ENCODE measurements at places on chromosomes 7 and 10.
A peak's percentile ranks its signal among the peaks of the same experiment; 100 is the strongest.

- no peak for DNase-seq
Observed at GRCh38 chr7:23230641-23231101, 15.9 kb upstream of the GPNMB start.

DNA sequence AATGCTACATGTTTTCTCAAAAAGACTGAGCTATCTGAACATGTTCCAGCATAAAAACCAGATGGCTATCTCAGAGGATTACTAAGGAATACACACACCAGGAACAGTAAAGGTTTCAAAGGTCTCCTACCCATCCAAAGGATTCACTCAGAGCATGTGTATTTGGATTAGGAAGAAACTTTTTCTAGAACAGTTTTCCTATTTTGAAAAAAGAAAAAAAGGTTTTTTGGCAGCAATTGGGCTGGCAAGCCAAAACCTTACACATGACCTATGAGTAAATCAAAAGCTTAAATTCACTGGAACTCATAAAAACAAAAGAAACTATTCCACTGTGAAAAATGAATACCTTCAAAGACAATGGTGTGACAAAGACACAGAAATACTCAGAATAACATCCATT lies 9.6 kb downstream of the TPK1 start:
- no peak for DNase-seq

DNA sequence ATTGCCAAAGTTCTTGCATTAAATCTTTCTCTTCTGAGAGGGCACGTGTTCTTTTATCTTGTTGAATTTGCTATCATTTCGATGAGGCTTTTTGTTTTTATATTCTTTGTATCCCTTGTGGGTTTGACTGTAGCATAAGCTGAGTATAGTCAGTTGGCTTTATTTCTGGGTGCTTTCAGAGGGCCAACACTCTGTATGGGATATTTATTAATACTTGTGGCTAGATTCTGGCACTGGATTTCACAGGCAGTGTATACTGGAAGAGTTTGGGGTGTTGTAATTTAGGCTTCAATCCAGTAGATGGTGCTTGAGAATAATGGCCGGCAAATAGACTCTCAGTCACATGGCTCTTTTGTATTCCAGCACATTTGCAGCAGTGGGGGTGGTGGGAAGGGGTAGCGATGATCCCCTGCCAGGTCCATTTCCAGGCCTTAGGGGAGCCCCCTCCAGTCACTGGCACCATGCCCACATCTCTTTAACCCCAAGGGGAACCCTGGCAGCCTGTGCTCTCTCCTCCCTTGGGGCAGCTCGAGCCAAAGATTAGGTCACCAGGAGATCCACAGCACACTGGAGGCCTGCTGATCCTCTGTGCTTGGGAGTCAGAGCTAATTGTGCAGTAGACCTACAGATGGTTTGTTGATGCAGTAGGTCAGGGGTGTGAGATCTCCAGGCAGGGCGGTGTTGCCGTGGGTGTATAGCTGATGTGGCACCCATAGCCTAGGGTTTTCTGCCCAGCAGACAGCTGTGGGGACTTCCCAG lies 81.8 kb downstream of the PTPN20 start:
- DNase-seq: peak; percentile 26

- no peak for DNase-seq
Observed at GRCh38 chr7:11848251-11848650, 16.3 kb upstream of the THSD7A start.

GRCh38 chr10:123229927-123230630 lies 75.9 kb downstream of the BUB3 start:
- DNase-seq: no peak

DNA sequence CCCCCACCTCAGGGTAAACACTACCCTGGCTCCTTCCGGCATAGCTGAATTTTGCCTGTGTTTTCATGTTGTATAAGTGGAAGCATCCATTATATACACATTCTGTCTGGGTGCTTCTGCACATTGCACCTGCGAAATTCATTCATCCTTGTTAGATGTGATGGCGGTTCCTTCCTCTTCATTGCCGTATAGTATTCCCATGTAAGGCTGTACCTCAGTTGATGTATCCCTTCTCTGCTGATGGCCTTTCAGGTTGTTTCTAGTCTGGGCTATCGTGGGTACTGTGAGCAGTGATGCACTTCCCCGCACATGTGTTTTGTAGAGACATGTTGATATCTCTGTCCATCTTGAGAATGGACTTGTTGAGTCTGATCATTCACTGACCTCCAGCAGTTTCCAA lies 28.9 kb downstream of the ELFN1 start:
- DNase-seq: no peak

DNA sequence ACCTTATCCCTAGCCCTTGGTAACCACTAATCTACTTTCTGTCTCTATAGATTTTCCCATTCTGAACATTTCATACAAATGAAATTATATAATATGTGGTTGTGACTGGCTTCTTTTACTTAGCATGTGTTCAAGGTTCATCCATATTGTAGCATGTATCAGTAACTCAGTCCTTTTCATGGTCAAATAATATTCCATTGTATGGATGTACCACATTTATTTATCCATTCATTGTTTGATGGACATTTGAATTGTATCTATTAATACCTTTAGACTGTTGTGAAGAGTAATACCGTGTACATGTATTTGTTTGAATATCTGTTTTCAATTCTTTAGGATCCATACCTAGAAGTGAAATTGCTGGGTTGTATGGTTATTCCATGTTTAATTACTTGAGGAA lies 210.2 kb downstream of the BMPER start:
- no peak for DNase-seq

GRCh38 chr10:79562135-79562756 lies 2.0 kb upstream of the SFTPA2 start:
- DNase-seq: peak; percentile 40

DNA sequence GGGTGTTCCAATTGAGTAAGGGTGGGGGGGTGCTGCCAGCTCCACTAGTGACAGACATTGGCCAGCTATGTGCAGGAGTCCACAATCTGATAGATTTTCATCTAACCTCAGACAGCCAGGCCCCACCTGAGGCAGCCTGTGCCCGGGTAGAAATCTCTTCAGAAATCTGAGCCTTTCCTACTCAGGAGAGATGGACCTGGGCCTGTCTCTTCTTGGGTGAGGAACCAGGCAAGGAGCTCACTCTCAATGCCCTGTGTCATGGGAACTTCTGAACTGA lies 86.9 kb downstream of the UBE2H start:
- no peak for DNase-seq

DNA sequence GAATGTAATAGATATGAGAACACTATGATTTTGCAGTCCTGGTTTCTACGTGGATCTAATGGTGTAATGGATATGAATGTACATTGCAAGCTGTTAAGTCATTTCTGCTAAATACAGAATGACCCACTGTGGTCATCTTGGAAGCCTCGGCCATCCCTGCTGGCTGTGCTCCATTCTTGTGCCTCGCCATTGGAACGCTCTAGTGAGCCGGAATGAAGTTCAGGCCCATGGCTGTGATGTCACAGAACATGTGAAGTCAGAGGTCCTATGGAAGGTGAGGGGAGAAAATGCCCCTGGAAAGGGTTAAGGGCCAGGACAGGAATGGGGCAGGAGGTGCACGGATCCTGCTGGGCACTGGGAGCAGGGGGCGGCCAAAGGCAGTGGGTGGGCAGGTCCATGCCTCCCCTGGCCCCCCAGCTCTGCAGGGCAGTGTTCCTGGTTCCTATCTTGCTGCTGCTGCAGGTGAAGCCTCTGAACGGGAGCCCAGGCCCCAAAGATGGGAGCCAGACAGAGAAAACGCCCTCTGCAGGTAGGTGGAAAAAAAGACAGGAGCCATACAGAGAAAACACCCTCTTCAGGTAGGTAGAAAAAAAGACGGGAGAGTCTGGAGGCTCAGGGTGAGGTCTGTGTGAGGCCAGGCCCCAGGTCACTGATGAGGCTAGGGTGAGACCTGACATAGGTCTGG lies at the start of gene LLCFC1:
Gene LLCFC1 (plus strand): TSS at position 259 of the 685 bp plus-strand sequence. CDS start 138 bp downstream, at position 397.
- peak; percentile 45 for DNase-seq

- DNase-seq: no peak
Observed at GRCh38 chr7:155311826-155312537, 14.3 kb downstream of the INSIG1 start.

DNA sequence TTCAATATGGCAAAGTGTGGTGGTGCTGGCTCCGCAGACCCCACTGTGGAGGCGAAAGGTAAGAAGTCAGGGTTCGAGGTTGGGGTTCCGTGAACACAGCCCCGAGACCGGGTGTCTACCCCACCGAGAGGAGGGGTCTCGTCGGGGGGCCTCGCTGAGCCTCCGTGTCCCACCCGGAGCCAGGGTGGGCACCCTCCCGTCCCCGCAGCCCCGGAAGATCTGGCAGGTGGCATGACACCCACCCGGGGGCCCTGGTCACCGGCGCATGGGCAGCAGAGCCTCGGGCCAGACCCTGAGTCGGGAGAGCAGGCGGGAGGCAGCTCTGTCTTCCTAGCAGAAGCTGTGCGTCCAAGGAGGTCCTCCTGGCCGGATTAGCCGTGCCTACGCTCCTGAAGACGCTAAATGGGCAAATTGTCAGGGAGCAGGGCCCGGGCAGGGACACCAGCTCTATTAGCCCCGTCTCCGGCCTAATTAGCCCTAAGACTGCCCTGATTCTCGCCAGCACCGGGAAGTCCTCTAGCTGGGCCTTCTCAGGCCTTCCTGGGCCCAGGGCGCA lies 56.4 kb downstream of the UNCX start:
- DNase-seq: no peak

DNA sequence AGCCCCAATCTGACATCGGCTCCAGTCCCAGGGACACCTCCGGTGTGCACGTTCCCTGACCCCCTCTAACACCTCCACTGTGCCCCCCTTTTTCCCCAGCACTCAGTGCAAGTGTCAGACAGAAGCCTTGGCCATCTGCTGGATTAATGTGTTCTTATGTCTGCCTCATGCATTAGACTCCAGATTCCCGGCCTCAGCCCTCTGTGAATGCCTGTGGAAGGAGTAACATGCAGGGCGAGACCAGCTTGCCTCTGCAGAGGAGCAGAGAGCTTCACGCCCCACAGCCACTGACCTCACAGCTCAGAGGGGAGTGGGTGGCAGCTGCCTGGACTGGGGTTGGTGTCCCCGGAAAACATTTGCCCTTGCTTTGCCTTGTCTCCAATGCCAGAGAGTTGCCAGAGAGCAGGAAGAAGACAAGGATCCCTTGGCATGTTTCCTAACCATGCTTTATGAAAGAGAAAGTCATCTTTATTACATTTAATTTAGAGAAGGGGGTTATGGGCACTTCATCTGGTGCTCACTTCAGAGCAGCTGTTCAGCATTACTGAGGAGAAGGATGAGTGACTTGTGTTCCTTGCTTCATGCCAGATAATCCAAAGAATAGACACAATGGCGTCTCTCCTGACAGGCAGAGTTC lies 91.6 kb upstream of the CXCL12 start:
- DNase-seq: no peak

DNA sequence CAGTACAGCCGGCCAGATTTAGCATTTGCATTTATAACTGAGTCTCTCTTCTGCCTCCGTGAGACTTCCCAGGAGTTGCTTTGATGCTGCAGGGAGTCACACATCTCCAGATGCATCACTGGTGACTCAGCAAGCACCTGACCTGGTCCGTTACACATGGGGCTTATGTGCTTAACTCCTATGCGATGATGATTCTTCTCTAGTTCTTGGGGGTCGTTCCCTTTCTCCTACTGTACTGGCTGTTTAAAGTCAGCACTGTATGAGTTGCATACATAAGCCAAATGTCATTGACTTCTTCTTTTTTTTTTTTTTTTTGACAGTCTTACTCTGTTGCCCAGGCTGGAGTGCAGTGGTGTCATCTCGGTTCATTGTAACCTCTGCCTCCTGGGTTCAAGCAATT lies 13.0 kb upstream of the AKR1E2 start:
- DNase-seq: no peak

DNA sequence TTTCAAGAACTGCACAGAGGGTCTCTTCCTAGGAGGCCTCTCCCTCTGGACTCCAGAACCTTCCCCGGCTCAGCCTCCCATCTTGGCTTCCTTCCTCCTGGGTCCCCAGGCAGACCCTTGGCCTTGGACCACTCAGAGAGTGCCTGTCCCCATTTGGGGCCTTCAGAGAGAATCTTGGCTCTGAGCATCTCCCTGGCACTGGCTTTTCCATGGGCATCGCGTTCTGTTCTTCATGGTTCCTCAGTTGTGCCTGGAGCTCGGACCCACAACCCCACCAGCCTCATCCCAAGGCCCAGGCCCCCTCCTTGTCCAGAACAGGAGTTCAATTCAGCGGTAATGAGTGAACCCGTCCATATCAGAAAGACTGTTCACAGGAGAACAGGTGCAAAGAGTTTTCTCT lies 73.4 kb downstream of the VIPR2 start:
- DNase-seq: no peak

- DNase-seq: no peak
Observed at GRCh38 chr10:70650718-70651117, 21.6 kb upstream of the ADAMTS14 start.

DNA sequence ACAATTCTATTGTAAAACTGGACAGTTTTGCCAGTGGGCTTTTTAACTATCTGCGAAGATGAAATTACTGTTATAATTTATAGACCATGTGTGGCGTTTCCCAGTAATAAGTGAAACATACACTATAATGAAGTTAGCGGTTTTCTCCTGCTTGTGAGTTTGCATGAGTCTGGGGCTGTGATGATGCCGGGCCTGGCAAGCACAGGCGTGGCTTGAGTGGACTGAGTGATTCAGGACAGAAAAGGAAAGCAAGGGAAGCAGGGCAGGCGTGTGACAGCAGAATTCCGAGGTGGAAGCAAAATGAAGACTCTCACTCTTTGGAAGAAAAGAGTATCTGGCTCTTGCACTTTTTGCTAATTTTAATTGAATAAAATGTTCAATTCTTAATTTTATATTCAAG lies 90.5 kb downstream of the CUL1 start:
- DNase-seq: no peak

DNA sequence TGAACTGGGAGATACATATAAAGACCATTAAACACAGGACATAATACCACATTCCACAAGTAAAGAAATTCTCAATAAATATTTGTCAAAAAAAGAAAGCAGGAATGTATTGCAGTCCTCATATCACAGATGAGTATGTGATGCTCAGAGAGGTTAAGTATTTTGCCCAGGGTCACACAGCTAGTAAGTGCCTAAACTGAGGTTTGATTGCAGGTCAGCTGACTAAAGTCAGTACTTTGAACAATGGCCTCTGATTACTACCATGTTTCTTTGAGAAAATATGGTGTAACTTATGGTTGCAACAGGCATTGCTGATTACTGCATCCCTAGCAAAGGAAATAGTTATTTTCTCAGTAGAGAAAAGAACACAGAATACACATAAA lies 267.1 kb downstream of the ELMO1 start:
- DNase-seq: peak; percentile 24

DNA sequence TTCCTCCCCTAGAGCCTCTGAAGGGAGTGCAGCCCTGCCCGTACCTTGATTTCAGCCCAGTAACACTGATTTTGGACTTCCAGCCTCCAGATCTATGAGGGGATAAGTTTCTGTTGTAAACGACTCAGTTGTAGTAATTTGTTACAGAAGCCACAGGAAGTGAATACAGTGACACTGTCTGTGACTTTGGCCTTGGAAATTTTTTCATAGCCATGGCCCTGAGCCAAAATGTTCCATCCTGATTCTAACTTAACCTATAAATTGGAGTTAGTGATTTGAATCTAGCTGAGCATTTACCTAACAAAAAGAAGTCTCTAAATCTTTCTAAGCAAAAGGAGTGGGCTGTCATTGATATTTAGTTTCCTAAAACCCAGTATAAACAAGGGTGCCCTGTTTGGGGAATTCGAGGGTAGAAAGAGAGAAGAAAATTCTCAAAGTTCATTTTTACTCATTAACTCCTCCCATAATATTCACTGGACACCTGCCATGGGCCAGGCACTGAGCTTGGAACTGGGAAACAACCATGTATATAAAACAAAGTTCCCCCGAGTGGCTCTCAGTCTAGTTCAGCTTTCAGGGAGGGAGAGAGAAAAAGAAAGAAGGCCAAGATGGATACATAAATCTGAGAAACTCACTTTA lies 162.3 kb downstream of the SKIDA1 start:
- DNase-seq: no peak

- no peak for DNase-seq
Observed at GRCh38 chr7:11054033-11054432, 80.4 kb downstream of the PHF14 start.

All from large intestine (tissue), 12 donors.